ENCODE measurements at places on chromosomes 1 and 21.

GRCh38 chr1:235552146-235552716 lies 48.0 kb upstream of the B3GALNT2 start:
- no peak for DNase-seq

- DNase-seq, result no peak
Measured at GRCh38 chr1:81578867-81579266, 221.9 kb upstream of the ADGRL2 start.

GRCh38 chr1:924656-925560 lies 1.2 kb downstream of the SAMD11 start:
- no peak for DNase-seq

GRCh38 chr1:201468501-201468843 lies 516 bp downstream of the PHLDA3 start:
- DNase-seq, result no peak

- DNase-seq, result no peak
Measured at GRCh38 chr1:113881661-113882060, 5.7 kb downstream of the BCL2L15 start.

DNA sequence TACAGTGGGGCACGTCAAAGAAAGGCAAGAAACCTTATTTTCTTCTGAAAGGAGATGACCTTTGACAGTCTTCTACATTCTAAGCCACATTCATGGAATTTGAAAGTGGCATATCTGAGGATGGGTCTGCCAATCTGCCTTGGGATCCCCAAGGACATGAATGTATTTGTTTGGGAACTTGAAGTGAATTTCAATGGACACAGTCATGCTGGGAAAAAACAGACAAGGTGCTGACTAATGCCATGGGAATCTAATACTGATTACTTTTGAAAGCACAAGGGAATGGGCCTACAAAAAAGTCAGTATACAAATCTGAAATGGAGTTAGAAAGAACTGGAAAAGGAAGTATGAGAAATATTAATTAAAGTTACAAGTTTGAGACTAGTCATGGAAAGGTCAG lies 128.8 kb downstream of the KCNJ6 start:
- no peak for DNase-seq

- no peak for DNase-seq
Measured at GRCh38 chr21:41432562-41433460, 6.8 kb downstream of the MX1 start.
